ENCODE measurements at places on chromosomes 5 and 9.

DNA sequence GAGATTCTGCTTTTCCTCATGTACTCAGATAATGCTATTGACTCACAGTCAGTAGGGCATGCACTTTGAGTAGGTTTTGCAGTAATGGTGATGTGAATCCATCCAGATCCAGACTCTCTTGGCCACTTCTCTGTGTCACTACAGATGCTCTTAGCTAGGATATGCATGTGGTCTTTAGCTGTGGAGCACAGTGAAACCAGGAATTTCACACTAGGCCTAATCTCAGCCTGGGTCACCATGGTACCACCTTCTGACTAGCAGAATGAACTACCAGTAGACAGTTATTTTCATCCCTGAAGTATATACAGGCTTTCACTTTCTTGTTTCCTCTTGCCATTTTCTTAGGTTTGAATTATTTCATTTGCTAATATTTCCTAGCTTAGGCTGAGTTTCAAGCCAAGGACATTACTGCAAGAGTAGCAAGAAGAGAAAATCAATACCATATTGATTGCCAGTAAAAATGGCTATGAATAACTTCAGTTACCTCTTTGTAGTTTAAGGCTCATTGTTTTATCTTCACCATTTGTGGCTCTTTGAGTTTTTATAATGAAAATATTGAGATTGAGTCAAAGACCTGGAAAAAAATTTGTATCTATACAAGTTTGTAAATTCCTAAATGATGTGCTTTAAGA is 28.4 kb upstream of the CSNK1G3 start:
- no peak for DNase-seq

GRCh38 chr9:35116898-35117551 is 1.4 kb upstream of the ATOSB start:
- peak; percentile 71 for DNase-seq

DNA sequence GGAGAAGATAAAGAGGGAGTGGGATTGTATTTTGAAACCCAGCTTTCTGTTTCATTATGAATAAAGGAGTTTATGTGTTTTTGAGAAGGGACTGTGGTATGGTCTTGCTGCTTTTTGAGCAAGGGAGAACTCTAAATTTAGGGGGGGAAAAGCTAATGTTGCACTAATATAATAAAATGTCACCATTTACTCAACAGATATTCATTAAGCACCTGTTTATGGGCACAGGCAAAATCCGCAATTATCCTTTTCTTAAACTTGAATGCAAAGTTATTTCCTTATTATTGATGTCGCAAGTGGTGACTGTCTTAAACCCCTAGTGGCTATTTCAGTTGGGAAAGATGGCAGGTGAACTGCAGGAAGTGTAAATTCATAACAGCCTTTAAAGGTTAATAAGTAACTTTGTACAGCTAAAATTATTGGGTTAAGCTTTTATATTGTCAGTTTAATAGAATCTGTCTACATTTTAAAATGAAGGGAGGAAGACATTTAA is 1.5 kb downstream of the CDC42SE2 start:
- no peak for DNase-seq

GRCh38 chr9:71853084-71853483 is 57.9 kb downstream of the ABHD17B start:
- DNase-seq, result no peak

- no peak for DNase-seq
These were observed 378.1 kb upstream of the RFX3 start for GRCh38 chr9:3903906-3904305.

DNA sequence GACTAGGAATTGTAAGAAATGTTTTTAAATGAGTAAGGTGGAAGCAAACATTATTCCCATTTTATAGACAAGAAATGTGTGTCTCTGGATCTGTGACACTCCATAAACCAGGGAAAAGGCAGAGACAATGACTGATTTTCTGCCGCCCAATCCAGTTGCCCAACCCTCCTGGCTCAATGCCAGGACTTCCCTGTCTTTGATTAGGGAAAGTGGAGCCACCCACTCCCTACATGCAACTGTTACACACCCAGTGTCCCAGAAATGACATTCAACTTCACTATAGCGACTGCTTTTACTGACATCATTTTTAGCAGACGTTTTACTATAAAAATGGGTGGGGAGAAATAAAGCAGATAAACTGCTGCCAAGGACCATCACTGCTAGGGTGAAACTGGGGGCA is 79.7 kb downstream of the THBS4 start:
- no peak for DNase-seq

DNA sequence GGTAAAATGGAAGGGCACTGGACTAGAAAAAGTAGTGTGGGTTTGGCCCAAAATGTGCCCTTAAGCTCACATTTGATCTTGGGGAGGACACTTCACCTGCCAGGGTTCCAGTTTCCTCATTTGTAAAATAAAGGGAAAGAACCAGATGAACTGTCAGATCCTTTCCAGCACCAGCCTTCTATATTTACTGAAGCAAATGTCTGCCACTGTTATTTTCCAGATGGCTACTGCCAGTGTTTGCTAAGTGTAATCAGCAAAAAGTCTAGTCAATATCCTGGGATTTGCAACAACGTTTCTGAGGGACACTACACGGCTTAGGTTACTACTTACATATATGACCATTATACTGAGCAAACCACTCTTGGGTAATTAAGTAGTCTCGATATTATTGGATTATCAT is 340.3 kb downstream of the KCNN2 start:
- no peak for DNase-seq

DNA sequence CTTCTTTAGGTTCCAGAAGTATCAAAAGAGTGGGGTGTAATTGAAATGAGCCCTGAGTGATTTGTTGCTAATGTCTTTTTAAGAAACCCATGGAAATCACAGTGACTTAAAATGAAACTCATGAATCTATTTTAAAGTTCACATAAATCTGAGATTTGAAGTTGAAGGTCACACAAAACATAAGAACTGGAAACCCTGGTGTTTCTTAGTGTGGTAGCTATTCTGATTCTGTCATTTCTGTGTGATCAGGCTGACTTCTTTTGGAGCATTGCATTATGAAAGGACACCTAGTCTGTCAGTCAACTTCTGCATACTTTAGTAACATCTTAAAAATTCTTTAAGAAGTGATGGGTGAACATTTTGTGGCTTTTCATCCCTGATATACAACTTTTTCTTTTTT is 448.8 kb downstream of the TLE4 start:
- DNase-seq, result no peak
